Ascending aorta (tissue), 2 donors: ENCODE measurements at places on chromosomes 12 and 14.
A peak's percentile ranks its signal among the peaks of the same experiment; 100 is the strongest.

DNA sequence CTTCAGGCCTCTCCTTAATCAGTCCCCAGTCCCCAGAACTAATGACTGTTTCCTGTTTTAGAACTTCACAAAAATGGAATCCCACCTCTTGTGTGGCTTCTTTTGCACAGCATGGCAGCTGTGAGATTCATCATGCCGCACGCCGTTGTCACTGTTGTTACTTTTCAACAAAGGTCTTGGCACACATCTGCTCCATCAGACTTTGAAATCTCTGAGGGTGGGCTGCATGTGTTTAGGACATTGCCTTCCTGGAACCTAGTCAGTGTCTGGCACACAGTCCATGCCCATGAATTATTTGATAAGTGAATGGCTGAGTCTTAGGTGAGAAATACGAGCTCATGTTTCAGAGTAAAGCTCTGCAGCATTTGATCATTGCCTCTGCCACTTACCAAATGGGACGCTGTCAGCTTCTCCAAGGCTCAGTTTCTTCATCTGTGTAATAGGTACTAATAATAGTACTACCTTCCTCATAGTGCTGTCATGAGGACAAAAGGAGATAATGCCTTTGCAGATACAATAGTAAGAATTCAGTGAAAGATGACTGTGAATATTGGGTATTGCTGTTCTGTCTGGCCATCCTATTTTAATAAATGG lies 90.4 kb downstream of the SRRM4 start:
- DNase-seq, result no peak

GRCh38 chr14:31208546-31209424 lies 1.2 kb upstream of the HECTD1 start:
- no peak for DNase-seq

DNA sequence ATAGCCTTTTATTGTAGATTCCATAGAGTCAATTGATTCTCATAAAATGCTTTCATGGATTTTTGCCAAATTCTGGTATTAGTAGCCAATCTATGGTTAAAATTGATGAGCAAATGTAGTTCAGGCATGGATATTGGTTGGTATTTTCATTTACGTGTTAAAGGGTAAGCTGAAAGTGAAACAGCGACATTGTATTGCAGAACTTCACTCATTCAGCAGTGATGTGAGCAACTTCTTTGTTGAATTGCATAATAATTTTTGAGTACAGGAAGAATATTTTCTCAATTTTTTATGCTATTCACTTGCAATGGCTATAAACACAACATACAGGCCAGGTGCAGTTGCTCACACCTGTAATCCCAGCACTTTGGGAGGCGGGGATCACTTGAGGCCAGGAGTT lies 24.2 kb upstream of the FAM222A start:
- no peak for DNase-seq

DNA sequence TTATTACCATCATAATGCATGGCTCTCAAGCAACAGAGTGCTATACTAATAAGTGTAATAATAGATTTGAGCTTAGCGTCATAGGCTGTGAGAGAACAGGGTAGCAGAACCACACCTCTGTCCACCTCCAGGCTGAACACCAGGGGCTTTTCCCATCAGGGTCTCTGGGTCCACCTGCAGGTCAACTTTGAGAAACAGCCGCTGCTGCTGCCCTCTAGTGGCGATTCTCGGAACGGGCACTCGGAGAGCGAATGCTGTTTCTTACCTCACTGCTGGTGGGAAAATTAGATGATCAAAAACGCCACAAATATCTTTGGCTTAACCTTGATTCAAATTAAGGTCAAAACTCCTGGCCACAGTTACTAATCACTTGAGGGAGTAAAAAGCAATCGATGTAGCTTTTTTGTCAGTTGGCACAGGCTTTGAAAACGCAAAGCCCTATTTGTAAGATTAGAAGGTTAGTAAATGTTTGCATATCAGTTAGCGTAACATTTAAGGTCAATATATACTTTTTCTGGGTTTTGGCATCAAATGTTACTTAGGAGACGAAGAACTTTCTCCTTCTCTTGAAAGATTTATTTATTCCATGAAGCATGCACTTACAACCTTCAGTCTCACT lies 127.9 kb upstream of the TMEM132D start:
- no peak for DNase-seq

- peak; percentile 83 for DNase-seq
These were observed 11.0 kb downstream of the GPR135 start for GRCh38 chr14:59454139-59454538.

DNA sequence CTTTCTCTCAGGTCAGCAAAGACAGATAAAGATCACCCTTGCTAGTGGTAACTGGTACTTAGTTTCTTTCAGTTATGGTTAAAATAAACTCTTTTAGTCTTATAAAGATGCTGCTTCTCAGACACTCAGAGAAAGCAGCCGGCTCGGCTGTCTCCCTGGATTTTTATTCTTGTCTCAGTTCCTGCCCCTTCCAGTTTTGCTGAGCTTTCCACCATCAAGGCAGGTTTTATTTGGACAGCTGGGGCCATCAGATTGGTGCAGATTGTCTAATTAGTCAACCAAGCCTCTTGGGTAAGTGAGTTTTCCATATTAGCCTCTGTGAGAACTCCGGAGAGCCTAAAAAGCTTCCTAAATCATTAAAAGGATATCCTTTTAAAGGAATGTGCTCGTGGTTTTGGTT lies 130.8 kb upstream of the BMP4 start:
- DNase-seq, result no peak

DNA sequence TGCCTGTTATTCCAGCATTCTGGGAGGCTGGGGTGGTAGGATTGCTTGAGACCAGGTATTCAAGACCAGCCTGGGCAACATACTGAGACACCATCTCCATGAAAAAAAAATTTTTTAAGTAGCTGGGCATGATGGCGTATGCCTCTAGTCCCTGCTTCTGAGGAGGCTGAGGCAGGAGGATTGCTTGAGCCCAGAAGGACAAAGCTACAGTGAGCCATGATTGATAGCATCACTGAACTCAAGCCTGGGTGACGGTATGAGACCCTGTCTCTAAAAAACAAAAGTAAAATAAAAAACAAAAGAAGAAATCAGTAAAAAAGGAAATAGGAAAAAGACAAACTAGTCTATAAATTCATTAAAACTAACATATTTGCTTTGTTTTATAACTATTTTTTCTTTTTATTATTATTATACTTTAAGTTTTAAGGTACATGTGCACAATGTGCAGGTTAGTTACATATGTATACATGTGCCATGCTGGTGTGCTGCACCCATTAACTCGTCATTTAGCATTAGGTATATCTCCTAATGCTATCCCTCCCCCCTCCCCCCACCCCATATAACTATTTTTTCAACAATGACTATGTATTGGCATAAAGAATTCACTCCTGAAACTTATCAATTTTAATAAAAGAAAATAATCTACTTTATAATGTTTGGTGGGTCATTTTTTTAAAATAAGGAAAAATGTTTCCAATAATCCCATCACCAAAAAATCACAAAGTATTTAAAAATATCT lies 15.4 kb upstream of the AP4S1 start:
- DNase-seq, result no peak

DNA sequence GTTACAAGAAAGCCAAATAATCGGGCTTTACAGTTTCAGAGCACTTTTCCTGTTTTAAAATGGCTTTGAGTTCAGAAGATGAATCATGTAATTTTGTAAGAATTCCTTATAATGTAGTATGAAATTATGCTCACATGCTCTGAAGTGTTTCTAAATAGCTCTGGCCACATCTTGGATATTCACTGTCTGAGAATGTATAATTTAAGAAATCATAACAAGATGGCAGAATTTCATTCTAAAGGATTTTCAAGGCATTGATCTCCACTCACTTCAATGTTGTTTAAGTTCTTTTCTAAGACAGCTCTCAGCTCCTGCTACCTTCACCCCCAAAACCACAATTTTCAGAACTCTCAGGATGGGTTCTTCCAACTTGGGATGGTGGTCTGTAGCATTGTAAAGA lies 180.1 kb downstream of the DACT1 start:
- no peak for DNase-seq

DNA sequence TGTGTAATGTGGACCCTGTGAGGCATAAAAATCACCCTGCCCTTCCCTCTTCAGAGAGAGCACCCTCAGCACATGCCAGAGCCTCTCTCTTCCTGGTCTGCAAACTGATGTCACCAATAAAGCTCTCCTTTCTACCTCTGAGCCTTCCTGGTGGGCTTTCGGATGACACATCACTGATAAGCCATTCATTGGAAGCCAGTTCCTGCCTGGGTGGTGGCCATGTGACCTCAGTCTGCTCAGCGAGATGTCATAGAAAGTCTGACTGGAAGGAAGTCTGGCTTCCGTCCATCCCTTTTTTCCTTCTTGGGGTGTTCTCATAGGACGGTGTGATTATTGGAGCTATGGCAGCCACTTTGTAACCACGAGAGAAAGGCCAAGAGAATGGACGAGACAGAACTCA lies 95.7 kb downstream of the PIWIL1 start:
- no peak for DNase-seq

DNA sequence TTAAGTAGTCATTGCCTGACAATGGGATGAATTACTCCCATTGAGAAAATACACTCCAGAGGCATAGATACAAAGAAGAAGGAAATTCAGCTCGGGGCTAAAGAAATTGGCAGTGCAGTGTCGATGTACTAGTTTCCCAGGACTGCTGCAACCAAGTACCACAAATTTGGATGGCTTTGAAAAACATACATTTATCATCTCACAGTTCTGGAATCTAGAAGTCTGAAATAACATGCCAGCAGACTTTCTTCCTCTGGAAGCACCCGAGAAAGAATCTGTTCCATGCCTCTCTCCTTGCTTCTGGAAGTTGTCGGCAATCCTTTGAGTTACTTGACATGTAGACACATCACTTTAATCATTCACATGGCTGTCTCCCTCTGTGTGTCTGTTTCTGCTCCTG lies 101.9 kb downstream of the TMTC3 start:
- no peak for DNase-seq

DNA sequence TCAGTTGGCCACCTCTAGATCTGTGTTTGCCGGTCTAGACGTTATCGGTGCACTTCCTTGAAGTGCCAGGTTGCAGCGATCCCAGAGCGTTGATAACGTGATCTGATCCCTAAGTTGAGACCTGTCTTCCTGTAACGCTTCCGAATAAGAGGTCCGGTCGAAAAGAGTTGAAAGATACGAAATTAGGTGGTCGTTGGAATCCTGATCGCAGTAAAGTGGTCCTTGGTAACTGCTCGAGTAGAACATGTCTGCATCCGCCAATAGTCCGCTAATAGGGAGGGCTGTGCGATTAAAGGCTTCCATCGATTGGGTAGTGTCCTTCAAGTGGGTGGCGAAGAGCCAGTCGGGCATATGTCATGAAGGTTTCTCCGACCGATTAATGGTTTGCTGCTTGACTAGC lies 2.7 kb downstream of the SRSF5 start:
- no peak for DNase-seq

DNA sequence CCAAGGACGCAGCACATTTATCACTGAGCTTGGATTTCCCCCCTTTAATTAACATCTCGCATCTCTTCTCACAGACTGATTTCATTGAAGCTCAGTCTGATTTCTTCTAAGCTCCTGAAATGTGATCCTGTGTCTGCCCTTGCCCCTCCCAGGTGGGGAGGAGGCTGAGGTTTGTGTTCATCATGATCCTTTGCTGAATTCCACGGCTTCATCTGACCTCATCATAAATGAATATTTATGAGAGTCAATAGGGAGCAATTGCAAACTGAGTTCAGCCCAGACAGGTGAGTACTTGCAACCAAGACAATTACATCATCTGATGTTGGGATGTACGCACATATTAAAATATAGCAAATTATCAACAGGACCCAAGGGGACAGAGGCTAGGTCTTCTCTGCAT lies 72.4 kb downstream of the MAP1LC3B2 start:
- DNase-seq, result no peak

- no peak for DNase-seq
These were observed 1.1 kb downstream of the DCTN2 start for GRCh38 chr12:57545809-57546437.

DNA sequence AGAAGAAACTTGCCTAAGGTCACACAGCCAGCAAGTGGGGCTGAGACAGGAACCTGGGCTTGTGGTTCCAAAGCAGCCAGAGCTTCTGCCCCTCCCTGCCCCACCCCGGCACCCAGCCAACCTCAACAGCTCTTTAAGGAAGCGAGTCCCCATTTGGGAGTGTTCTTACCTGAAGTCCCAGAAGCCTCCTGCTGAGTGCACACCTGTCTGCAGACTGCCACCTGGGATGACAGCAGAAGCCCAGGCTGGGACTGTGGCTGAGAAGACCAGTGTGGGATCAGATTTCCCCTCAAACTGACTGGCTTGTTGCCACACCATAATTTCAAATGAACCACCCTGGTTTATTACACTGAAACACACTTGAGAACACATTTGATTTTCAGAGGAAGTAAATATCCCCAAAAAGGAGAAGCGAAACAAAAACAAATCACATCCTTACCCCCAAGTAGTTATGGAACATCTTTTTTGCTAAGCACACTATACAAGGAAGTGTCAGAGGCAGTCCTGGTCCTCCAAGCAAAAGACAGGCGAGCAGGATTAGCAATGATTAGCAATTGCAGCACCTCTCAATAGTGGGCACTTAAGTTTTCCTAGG lies 6.3 kb upstream of the RIN3 start:
- no peak for DNase-seq

DNA sequence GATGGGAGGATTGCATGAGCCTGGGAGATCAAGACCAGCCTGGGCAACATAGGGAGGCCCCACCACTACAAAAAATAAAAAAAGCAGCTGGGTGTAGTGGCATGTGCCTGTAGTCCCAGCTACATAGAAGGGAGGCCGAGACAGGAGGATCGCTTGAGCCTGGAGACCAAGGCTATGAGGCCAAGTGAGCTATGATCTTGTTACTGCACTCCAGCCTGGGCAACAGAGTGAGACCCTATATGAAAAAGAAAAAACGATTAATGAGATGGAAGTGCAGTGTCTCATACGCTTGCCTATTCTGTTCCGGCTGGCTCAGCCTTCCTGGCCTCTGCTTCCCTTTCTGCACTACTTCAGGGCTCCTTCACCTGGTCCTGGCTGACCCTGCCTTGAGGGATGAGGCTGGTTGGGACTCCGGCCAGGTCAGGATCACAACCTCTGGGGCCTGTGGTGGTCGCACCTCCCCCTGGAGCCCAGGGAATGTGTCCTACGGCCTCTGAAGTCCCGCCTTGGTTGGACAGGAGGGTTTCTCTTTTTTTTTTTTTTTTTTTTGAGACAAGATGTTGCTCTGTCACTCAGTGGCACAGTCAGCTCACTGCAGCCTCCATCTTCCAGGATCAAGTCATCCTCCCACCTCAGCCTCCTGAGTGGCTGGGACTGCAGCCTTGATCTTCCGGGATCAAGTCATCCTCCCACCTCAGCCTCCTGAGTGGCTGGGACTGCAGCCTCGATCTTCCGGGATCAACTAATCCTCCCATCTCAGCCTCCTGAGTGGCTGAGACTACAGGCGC lies 10.7 kb downstream of the TEDC1 start:
- DNase-seq, result no peak

GRCh38 chr12:84637926-84638325 lies 274.7 kb downstream of the SLC6A15 start:
- DNase-seq, result no peak

- no peak for DNase-seq
These were observed 1210.6 kb downstream of the TMEM121 start for GRCh38 chr14:106737021-106737420.

- no peak for DNase-seq
These were observed 379.8 kb upstream of the PRICKLE1 start for GRCh38 chr12:42969355-42969754.
